ENCODE measurements at places on chromosomes 16 and 17. TPM values are rescaled to one million over a fixed set of nuclear protein-coding genes. Genes with fewer than 3 reads are reported as not detected.

The SCNN1B gene
- not detected for total RNA-seq

The ACE gene
- total RNA-seq, result 7.8 TPM

The KLHL10 gene
- not detected for total RNA-seq

The SSTR5 gene
- total RNA-seq, result not detected

The ENPP7 gene
- total RNA-seq, result not detected

The NEUROD2 gene
- total RNA-seq, result not detected

The OR1E2 gene
- total RNA-seq, result not detected

The TRPV2 gene
- total RNA-seq, result 8.4 TPM

The MMP2 gene
- 194 TPM for total RNA-seq

The TMIGD1 gene
- total RNA-seq, result not detected

The SLC16A3 gene
- total RNA-seq, result 13.0 TPM

The SLC47A2 gene
- not detected for total RNA-seq

The CALB2 gene
- 1.0 TPM for total RNA-seq

The ABHD15 gene
- total RNA-seq, result 5.2 TPM

The CETP gene
- total RNA-seq, result 3.1 TPM

The SALL1 gene
- total RNA-seq, result not detected

The KRT222 gene
- 0.52 TPM for total RNA-seq

The LGALS9B gene
- total RNA-seq, result not detected

The HBQ1 gene
- total RNA-seq, result 14.1 TPM

The KIF18B gene
- total RNA-seq, result 1.0 TPM

The VAT1L gene
- total RNA-seq, result 5.2 TPM

The SYCE1L gene
- 0.52 TPM for total RNA-seq

The ZNRF1 gene
- total RNA-seq, result 7.8 TPM

The SBK1 gene
- 1.0 TPM for total RNA-seq

The CFAP97D1 gene
- total RNA-seq, result not detected

The C16orf78 gene
- total RNA-seq, result not detected

The TBC1D28 gene
- total RNA-seq, result not detected

The VPS9D1 gene
- total RNA-seq, result 3.1 TPM

The C17orf78 gene
- not detected for total RNA-seq

The CPD gene
- total RNA-seq, result 41.8 TPM

The LRRC46 gene
- not detected for total RNA-seq

The SPNS2 gene
- 2.6 TPM for total RNA-seq

The SOX9 gene
- 6.3 TPM for total RNA-seq

The CMTM2 gene
- total RNA-seq, result not detected

The PRR15L gene
- not detected for total RNA-seq

The VPS25 gene
- 38.6 TPM for total RNA-seq

The SEZ6 gene
- total RNA-seq, result not detected

The ABAT gene
- 13.6 TPM for total RNA-seq

The MT3 gene
- 1.0 TPM for total RNA-seq

The CCDC102A gene
- total RNA-seq, result 7.8 TPM

The CCL1 gene
- not detected for total RNA-seq

The CCL16 gene
- not detected for total RNA-seq

The CHST5 gene
- total RNA-seq, result not detected

The MVD gene
- total RNA-seq, result 14.1 TPM

The ZG16B gene
- 0.52 TPM for total RNA-seq
